Brain (organoid and tissue), 16 donors: ENCODE measurements at places on chromosomes 3 and 15. TPM values are rescaled to one million over a fixed set of nuclear protein-coding genes. Genes with fewer than 3 reads are reported as not detected.

DNA sequence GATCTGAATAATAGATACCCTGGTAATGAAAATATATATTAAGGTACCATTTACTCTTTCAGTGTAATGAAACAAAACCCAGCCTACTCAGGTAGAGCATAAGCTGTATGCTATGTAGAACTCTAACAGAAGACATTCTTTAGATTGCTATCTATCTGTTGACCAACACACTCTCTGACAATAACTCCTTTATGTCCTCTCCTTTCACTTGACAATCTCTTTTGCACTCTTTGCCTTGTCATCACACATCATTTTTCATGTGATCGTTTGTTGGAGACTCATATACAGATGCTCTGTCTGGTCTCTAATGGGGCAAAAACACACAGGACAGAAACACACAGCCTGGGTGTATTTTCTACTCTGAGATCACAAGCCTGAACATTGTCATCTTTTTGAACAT lies 35.4 kb upstream of the SUCLG2 start:
- DNase-seq: no peak

- no peak for DNase-seq
Measured at GRCh38 chr3:5136919-5137429, 14.9 kb downstream of the ARL8B start.

DNA sequence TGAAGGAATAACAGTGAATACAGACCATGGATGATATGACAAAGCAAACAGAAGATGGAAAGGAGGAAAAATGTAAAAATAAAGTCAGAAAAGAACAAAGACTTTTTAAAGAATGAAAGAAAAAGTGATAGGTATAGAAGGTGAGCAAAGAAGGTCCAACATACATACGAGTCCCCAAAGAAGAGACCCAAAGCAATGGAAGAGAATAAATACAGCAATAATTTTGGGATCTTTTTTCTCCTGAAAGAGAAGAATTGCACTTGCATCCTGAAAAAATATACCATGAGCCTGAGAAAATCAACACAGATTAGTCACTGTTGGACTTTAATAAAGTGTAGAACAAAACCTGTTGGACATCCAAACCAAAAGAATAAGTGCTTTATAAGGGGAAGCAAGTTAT lies 85.3 kb upstream of the SLC6A1 start:
- DNase-seq: no peak

- DNase-seq: no peak
Measured at GRCh38 chr3:52281981-52282801, 3.7 kb upstream of the WDR82 start.

- no peak for DNase-seq
Measured at GRCh38 chr3:135348690-135349089, 553.6 kb downstream of the EPHB1 start.

DNA sequence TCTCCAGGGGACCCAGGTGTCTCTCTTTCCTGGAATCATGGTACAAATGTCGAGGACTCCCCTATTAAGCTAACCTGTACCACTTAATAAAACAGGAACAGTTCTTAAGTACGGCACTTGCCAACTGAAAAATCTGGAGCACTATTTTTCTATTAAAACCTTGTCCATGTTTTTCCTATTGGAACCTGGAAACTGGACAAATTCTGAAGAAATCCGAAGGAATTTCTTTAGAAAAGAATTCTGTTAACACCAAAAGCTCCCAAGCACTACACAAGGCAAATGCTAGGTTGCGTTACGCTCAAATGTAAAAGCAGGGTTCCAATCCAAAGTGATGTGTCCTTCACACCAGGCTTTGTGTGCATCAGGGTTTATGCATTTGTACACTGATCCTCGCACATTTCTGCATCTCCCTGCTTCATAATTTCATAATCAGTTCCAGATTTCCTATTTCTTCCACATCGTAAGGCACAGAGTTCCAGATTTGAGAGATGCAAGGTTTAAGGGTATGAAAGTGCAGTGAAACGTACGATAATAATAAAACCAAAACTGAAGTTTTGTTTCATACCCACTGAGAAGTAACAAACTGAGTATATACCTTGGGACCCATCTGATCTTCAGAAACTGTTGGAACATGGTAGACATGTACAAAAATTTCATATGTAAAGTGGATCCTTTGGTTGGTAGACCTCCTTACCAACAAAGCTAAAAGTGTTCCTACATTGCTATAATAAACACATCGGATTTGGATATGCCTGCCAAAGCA lies 132.1 kb upstream of the WNT5A start:
- no peak for DNase-seq

DNA sequence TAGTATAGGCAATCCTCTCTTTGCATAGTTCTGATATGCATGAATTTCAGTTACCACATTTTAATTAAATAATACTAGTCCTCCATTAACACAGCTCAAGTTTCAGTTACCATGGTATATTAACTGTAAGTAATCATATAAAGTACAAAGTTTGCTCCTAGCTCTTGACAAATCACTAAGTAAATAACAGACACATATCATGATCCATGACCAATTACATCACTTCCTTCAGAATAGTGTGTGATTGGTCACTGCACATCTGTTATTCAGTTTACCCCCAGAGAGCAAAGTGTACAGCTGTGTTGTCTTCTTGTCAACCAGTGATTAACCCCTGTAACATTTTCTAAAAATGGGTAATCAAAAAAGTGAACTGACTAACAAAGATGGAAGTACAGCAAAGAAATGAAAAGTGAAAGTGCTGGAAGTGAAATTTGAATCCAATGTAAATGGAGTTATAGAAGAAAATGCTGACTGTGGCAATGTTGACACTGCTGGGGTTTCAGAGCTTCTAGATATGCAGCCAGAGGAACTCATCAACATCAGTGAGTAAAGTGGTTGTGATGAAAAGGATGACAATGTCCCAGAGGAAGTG lies 30.2 kb upstream of the LEKR1 start:
- no peak for DNase-seq

- no peak for DNase-seq
Measured at GRCh38 chr3:98972720-98973119, 71.2 kb upstream of the DCBLD2 start.

- DNase-seq: no peak
Measured at GRCh38 chr15:44216958-44217357, 21.9 kb upstream of the FRMD5 start.

GRCh38 chr3:105836533-105836932 lies 32.3 kb downstream of the CBLB start:
- no peak for DNase-seq

GRCh38 chr15:99863550-99864198 lies 130.4 kb upstream of the LYSMD4 start:
- no peak for DNase-seq

DNA sequence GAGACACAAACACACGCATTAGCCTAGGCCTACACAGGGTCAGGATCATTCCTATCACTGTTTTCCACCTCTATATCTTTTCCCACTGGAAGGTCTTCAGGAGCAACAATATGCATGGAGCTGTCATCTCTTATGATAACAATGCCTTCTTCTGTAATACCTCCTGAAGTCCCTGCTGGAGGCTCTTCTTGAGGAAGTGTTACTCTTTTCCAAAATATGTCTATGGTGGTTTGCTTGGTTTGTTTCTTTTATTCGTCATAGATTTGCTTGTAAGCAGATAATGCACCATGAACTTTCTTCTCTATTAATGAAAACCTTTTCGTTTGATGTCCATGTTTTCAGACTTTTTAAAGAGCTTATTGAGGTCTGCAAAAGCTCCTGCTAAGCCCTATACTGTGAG lies 109.3 kb downstream of the GMPS start:
- DNase-seq: no peak

DNA sequence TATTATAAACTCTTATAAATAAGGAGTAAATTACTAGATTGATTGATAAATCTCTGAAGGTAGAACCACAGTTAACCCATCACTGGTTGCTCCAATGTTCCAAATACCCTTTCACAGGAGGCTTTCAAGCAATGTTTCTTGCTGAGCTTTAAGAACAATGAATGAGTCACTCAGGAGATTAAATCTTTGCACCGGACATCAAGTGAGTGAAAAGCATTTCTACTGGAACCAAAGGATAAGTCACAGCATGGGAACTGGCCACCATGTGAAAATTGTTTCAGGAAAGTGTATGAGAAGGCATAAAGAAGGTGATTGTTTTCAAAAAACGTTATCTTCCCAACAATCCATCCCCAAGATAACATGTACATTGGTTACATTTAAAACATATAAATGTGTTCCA lies 90.6 kb downstream of the CNTN3 start:
- DNase-seq: no peak

The XIRP1 gene
- not detected for polyA plus RNA-seq

DNA sequence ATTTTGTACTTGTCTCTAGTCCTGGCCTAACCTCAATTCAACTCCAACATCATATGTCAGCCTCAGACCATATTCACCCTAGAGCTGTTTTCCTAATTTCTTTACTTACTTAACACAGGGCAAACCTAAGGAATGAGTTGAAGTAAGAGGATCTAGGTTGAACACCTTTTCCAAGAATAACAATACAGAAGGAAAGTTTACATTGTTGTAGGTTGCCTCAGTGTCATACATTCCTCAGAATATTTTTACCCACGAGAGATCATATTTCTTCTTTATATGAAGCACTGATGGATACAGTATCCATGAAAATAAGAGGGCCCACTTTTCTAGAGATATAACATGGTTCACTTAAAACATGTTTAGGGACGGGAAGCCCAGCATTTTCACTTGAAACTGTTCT lies 369.5 kb downstream of the CNTN6 start:
- DNase-seq: no peak

GRCh38 chr15:93719921-93720351 lies 511.4 kb upstream of the MCTP2 start:
- DNase-seq: no peak

DNA sequence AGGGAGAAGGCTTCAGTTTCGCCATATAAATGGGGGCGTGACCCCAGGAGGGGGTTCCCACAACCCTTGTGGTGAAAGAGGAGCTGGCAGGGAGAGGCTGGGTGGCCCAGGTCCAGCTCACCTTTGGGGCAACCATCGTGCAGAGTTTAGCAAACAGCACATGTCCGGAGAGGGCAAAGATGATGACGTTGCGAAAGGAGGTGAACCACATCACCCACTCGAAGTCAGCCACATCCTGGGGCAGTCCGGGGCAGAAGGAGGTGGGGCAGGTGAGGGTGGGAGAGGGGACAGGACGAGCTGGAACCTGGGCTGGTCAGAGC lies 3.7 kb downstream of the HHATL start:
- no peak for DNase-seq

The ZMYND10 gene
- polyA plus RNA-seq: 18.3 TPM

DNA sequence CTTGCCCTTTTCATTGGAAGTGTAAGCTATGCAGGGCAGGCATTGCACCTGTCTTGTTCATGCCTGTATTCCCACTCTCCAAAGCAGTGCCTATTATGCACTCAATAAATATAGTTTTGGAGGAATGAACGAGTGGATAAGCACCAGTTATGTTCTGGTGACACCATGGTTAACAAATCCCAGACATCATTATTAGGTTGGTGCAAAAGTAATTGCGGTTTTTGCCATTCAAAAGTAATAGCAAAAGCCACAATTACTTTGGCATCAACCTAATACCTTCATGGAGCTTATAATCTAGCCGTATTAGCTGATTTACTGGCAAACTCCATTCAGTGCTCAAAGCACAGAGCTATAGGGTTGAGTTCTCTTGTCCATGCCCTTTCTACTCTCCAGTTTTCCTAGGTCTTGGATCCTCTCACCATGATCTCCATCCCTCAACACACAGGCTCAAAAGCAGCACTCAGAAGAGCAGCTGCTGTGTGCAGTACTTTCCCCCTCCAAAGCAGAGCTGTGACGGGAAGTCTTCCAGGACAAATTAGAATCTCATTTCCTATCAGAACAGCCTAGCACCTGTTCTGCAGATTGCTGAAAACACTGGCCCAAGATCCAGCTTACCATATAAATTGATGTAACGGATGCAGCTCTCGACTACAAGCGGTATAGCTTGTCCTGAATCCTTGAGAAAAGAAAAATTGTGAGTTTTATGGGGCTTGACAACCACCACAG lies 63.2 kb upstream of the RAD18 start:
- DNase-seq: peak; percentile 35

DNA sequence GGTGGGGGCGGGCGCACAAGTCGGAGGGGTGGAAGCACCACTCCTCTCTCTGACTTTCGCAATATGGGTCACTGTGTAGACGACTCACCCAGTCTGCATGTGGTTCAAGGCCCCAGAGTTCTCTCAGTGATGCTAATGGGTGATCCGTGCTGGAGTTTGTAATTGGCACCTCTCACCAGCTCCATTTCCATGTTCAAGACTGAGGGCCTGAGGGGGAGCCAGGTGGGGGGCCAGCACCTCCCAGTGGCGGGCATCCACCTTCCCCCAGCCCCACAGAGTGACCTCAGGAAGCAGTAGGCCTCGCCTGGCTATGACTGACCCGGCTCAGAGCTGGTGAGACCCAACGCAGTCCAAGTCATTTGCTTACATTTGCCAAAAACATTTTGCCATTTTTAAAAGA lies 230.0 kb upstream of the ST8SIA2 start:
- no peak for DNase-seq

The PRR23B gene
- not detected for polyA plus RNA-seq

DNA sequence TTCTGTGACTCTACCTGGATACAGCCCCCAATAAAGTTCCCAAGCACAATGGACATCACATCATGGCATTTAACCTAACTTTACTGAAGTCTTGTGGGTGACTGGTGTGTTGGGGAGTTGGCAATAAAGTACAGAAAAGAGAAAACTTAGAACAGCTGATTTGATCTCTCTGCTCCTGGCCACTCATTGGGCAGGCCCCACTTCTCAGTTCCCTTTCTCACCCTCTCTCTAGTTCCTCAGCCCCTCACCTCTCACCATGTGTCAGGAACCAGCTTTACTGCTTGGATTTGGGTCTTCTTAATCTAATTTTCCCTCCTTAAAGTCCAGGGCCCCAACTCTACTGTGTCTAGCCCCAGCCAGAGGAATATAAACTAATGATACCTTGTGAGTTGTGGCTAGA lies 713 bp upstream of the MUC13 start:
- no peak for DNase-seq

DNA sequence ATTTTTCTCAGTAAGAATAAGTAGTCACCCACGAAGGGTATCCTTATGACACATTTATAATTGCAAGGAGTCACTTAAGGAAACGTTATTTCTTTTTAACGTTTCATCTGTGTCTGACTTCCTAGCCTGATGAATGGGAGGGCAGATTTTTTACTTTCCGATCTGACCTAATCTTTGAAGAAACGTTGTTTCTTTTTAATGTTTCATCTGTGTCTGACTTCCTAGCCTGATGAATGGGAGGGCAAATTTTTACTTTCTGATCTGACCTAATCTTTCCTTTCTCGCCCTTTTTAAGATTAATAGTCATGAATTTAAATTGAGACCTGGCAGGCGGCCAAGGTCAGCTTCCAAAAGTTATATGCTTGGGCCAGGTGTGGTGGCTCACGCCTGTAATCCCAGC lies 3.0 kb upstream of the KLHL6 start:
- DNase-seq: no peak

GRCh38 chr15:76344893-76345582 lies 8.5 kb downstream of the ISL2 start:
- DNase-seq: peak; percentile 29

The TOP2B gene
- 48.8 TPM for polyA plus RNA-seq

The LRRC34 gene
- 2.9 TPM for polyA plus RNA-seq

DNA sequence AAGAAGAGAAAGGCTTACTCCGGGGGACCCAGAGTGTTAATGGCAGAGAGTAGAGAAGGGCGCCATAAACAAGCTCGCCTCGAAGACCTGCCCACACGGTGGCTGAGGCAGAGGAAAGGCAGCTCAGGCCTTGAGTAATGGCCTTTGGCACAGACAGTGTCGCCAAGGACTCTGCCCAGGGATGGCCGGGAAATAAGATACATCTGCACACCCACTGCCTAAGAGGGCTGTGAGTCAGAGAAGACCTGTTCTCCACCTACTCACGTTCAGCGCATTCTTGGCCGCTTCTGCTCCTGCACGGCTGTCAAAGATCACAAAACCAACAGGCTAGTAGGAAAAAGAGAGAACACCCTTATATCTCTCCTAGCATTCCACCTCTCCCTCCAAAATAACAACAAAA lies 26.2 kb downstream of the RBPMS2 start:
- no peak for DNase-seq
